Frontal cortex (tissue), 4 donors: ENCODE measurements at places on chromosomes 2 and 18. TPM values are rescaled to one million over a fixed set of nuclear protein-coding genes. Genes with fewer than 3 reads are reported as not detected.

AGXT gene
- total RNA-seq: not detected

LBX2 gene
- total RNA-seq: not detected

SULT1C4 gene
- 4.5 TPM for total RNA-seq

CPLX4 gene
- total RNA-seq: not detected

RAD51AP2 gene
- total RNA-seq: 0.82 TPM

SERPINB12 gene
- total RNA-seq: not detected

SERPINB13 gene
- total RNA-seq: 0.41 TPM

GORASP2 gene
- 21.6 TPM for total RNA-seq
